ENCODE measurements at places on chromosomes 13 and 19.
A peak's percentile ranks its signal among the peaks of the same experiment; 100 is the strongest.

GRCh38 chr13:106619688-106620555, 52.0 kb upstream of the ARGLU1 start:
- no peak for DNase-seq

- DNase-seq, result no peak
These were observed 552.5 kb downstream of the FGF9 start for GRCh38 chr13:22223411-22223810.

GRCh38 chr13:25493931-25494640, 122.3 kb downstream of the ATP8A2 start:
- DNase-seq, result no peak

DNA sequence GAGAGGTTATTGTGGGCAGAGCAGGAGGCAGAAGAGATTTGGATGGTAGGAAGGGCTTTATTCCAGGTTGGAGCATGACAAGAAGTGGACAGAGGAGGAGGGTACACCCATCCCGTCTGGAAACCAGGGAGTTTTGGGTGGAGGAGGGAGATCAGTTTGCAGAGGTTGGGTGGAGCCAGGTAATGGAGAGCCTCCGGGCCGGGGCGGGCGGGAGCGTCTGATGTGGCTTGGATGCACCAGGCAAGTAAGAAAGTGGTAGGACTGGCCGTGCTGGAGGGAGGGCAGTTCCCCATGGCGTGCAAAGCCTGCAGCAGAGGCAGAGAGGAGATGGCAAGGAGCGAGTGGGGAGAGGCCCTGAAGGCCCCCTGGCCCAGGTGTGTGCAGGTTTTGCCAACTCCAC, 10.9 kb downstream of the IGFLR1 start:
- DNase-seq, result no peak

DNA sequence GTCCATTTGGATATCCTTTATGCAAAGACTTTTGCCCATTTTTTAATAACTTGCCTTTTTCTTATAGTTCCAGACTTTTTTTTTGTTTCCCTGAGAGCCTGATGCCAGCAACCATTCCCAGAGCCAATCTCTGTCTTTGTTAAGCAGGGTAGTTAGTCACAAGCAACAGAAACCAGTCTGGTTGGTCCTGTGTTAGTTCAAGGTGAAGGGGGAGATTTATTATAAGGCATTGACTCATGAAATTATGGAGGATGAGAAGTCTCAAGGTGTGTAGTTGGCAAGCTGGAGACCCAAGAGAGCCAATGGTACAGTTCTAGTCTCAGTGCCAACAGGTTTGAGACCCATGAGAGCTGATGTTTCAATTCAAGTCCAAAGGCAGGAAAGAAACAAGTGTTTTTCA, 33.0 kb downstream of the GPR12 start:
- no peak for DNase-seq

GRCh38 chr13:78977311-78977710, 318.4 kb upstream of the OBI1 start:
- DNase-seq, result no peak

DNA sequence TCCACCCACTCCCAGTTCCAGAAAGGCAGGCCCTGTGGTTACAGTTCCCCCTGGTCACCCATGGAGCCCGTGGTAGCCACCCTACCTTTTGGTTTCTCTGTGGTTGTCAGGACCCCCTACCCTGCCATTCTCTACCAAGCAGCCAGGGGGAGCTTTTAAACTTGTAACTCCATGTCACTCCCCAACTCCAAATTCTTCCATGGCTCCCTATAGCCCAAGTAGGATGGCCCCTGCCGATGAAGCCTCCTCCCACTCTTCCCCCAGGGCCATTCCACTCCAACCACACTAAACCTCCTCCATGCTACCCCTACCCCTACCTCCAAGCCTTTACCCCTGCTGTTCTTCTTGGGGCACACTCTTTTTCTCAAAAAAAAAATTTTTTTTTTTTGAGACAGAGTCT, 2.2 kb downstream of the S1PR2 start:
- DNase-seq, result no peak

- DNase-seq, result no peak
These were observed 64.0 kb downstream of the RXFP2 start for GRCh38 chr13:31803311-31803710.

DNA sequence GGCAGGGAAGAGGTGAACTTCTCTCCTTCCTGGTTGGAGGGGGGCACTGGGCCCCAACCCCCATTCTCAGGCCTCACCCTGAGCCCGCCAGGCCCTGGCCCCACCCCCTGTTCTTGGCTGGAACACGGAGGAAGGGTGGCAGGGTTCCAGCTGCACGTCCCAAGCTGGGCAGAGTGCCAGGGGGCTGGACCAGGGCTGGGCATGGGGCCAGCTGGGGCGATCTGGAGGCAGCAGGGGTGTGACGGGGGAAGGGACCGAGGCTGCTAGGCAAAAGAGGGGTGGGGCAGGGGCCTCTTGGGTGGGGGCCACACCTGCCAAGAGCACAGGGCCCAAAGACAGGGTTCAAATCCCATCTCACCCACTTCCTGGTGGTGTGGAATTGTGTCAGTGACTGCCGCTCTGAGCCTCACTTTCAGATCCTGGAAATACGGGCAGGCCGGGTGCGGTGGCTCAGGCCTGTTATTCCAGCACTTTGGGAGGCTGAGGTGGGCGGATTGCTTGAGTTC, 2.2 kb downstream of the HIF3A start:
- peak; percentile 36 for DNase-seq

GRCh38 chr13:53821632-53822031, 793.0 kb downstream of the OLFM4 start:
- DNase-seq, result no peak

DNA sequence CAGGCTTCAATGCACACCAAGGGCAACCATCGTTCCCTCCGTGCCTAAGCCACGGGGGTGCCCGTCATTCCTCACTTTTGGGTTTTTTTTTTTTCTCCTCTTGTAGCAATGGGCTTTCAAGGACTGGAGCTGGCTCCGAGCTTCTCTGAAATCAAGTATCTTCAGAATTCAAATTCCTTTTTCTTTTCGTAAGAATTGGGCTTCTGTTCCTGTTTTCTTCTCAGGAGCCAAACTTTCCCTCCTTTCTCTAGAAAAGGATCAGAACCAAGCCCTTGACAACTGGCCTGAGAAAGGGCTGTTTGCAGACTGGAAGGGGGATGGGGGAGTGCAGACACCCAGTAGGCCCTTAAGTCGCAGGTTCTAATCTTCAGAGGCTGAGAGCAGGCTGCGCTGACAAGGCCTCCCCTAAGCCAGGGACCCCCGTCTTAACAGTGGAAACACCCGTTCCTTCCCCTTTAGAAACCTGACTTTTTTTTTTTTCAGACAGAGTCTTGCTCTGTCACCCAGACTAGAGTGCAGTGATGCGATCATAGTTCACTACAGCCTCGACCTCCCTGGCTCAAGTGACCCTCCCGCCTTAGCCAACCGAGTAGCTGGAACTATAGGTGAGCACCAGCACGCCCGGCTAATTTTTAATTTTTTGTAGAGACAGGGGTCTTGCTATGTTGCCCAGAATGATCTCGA, 51.6 kb downstream of the RFX2 start:
- no peak for DNase-seq

- DNase-seq, result no peak
These were observed 30.2 kb downstream of the CRTC1 start for GRCh38 chr19:18713550-18714117.

GRCh38 chr13:38328699-38329098, 21.0 kb upstream of the UFM1 start:
- DNase-seq, result no peak

DNA sequence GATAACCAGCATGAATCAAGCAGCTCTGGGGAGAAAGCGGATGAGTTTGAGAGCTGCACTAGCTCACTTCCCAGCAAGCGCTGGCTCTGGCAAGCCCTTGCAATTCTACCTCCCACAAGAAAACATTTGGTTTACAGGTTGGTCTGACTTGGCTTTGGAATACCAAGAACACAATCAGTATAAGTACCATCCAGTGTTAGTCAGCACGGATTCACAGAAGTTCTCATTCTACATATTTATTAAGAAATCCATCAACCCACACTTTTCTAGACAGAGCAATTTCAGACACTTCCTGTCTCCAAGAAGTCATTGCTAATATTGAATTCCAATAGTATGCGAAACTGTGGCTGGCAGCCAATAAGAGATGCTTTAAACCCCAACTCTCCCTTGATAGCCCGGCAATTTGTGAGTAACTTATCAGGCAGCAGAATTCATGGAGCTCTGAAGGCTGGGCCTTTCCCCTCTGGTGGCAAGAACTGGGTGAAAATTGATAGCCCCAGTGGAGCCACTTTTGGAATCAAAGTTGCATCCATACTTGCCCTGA, 59.4 kb upstream of the WASF3 start:
- DNase-seq, result no peak

GRCh38 chr19:11704626-11705025, 34.1 kb downstream of the ZNF823 start:
- DNase-seq, result no peak

GRCh38 chr19:28345811-28346210, 867.1 kb downstream of the UQCRFS1 start:
- DNase-seq, result no peak

DNA sequence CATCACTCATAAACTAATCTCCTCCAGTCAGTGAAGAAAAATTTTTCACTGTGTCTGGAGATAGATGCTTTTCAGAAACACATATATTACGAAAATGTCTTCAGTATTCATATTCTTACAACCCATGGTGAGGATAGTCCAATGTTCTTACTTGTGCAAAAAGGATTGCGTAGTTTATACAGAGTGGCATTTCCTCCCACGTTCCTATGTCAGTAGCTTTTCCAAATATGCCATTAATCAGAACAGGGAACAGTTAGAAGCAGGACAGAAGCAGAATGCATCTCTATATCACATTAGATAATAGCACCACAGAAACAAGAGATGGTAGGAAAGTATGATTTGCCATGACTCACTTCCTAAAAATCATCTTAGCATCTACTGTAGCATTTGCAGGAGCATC, 282.9 kb downstream of the SLITRK5 start:
- DNase-seq, result no peak

GRCh38 chr13:53466576-53466975, 438.0 kb downstream of the OLFM4 start:
- no peak for DNase-seq

GRCh38 chr19:41753159-41753558, 2.2 kb upstream of the CEACAM6 start:
- DNase-seq, result no peak

GRCh38 chr19:35993923-35994598, 927 bp upstream of the SDHAF1 start:
- no peak for DNase-seq

DNA sequence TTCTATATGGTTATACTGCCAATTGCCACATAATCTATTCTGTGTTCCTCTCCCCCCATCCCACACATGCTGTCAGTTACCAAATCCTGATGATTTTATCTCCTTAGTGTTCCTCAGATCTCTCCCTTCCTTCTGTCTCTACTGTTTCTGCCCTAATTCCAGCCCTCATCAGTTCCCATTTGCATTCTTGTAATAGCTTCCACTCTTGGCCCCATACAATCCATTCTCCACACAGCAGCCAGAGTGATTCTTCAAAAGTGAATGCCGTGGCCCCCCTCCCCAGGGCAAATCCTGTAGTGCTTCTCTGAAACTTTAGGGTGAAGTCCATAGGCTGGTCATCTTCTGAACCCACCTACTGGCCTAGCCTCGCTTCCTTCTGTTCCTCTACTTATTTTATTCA, 114.4 kb downstream of the ZAR1L start:
- DNase-seq, result no peak

GRCh38 chr19:30077851-30078355, 135.9 kb downstream of the URI1 start:
- no peak for DNase-seq

- DNase-seq, result no peak
These were observed 78.7 kb downstream of the LRRC63 start for GRCh38 chr13:46290434-46290833.

DNA sequence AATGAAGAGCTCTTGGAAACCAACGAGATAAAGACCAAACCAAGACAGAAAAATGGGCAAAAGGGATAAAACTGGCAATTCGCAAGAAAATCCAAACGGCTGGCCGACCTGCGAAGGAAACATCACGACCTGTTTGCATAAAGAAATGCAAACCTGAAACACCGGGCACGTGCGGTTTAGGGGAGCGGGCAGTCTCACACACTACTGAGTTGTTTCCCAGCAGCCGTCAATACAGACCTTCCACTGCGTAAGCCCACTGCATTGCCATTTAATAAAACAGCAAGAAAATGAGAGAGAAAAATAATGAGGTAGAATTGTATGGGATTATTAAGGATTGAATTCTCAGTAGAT, 642 bp upstream of the PEG3 start:
- DNase-seq, result no peak

- DNase-seq, result no peak
These were observed 50.0 kb downstream of the STARD13 start for GRCh38 chr13:33235564-33235963.

DNA sequence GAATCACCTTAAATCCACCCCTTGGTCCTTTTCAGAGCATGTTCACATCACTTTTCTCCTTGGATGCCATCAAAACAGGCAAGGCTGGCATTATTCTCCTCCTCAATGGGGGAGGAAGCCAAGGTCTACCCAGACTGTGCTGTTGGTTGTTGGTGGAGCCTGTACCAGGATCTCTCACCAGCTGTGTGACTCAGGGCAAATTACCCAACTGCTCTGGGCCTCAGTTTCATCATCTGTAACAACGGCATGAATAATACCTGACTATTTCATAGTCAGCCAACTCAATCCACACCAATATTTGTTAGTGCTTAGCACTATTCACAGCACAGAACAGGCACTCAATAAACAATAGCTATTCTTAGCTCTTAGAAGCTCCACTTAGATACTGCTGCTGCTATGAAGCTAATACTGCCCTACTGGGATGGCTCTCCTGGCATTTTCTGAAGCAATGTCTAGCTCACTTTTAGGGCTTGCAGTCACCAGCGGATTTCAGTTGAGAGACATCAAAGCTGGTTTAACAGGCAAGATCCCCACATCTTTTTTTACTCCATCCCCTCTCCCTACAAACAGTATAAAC, 116.9 kb downstream of the CCNA1 start:
- no peak for DNase-seq

DNA sequence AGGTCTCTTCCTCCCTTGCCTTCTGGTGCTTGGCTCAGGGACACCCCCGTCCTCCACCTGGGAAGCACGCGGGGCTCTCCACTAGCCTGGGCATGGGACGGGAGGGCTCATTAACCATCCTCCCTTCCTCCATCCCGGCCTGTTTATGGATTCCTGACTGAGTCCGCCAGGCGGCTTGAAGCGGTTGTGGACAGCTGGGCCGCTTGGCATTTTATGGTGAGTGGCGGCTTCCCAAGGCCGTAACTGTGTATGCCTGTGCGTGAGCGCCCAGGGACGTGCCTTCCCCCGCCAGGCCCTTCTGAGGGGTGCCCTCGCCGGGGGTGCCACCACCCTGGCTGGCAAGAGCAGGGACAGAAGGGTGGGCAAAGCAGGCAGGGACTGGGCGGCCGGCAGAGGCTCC, 202.8 kb downstream of the URI1 start:
- DNase-seq, result no peak

GRCh38 chr13:29523199-29523961, 72.1 kb downstream of the SLC7A1 start:
- DNase-seq, result no peak

DNA sequence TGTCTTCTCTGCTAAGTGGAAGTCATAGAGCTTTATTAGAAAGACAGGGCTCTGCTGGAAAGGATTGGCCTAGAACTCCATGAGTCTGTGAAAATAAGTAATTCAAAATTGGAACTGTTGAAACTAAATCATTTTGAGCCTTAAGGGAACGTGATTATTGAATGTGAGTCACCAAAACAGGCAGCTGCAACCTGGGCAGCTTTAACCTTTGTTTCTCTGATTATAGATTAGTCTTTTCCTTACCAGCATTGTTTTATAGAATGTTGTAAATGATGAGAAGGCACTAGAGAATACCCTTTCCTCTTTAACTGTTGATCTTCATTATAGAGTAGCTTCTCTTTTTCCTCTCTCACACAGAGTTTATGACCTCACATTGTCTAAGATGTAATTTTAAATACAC, 638.8 kb upstream of the SLITRK6 start:
- no peak for DNase-seq

- DNase-seq, result no peak
These were observed 32.0 kb upstream of the TUBGCP3 start for GRCh38 chr13:112619730-112620631.
